ENCODE measurements at places on chromosomes 1 and 21. TPM values are rescaled to one million over a fixed set of nuclear protein-coding genes. Genes with fewer than 3 reads are reported as not detected.

The PLA2G2A gene
- 184 TPM for total RNA-seq

The F13B gene
- not detected for total RNA-seq

DNA sequence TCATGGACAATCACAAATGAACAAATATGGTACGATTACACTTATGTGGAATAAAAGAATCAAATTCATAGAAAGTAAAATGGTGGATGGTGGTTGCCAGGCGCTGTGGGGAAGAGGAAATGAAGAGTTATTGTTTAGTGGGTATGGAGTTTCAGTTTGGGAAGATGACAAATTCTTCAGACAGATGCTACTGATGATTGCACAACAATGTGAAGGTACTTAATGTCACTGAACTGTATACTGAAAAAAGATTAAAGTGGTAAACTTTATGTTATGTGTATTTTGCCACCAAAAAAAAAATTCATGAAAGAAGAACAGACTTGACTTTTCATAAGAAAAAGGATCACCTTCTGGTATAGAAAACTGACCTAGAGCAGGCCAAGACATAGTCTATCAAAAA is 745.6 kb upstream of the CXADR start:
- DNase-seq: no peak

DNA sequence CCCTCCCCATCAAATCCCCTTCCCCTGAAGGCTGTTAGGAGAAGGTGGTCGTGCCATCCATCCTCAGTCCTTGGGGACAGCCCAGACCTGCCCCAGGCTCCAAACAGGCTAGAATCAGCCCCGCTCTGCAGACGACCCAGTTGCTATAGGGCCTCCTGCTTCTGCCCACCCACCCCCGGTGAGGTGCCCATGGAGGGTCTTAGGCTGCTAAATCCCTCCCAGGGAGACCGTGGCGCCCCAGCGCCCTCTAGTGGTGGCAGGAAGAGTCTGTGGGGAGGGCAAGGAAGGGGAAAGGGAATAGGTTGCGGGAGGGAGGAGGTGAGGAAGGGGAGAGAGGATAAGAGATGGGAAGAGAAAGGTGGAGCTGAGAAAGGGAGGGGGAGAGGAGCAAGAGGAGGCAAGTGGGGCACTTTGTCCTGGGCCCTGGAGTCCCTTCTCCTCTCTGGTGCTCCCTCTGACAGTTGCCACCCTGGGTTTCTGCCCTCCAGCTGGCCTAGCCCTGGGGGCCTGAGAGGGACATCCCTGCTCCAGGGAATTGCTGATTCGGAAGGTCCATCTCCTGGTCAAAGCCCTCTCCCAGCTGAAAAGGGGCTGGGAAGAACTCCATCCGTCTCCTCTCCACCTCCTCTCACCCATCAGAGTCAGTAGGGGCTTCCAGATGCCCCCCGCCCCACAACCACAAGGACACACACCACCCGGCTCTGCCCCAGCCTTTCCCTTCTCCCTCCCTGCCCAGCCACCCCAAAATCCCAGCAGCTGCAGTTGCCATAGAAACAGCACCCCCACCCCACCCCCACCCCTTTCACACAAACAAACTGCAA is 55.4 kb downstream of the CAMK2N1 start:
- no peak for DNase-seq
